ENCODE measurements at places on chromosomes 12 and 14. TPM values are rescaled to one million over a fixed set of nuclear protein-coding genes. Genes with fewer than 3 reads are reported as not detected.

Gene ATXN2
- 83.4 TPM for total RNA-seq

Gene CLEC4A
- total RNA-seq, result 0.86 TPM

Gene GXYLT1
- total RNA-seq, result 23.4 TPM

Gene SLCO1B3
- total RNA-seq, result not detected

Gene SYCP3
- 0.25 TPM for total RNA-seq

Gene KCNMB4
- total RNA-seq, result 2.1 TPM

Gene ADCY6
- total RNA-seq, result 46.2 TPM

Gene MGAT4C
- total RNA-seq, result not detected

Gene BEGAIN
- 0.46 TPM for total RNA-seq

Gene KRT75
- not detected for total RNA-seq
